ENCODE measurements at places on chromosomes 7 and 10.

- DNase-seq: no peak
Observed at GRCh38 chr7:95925236-95925635, 152.9 kb downstream of the DYNC1I1 start.

DNA sequence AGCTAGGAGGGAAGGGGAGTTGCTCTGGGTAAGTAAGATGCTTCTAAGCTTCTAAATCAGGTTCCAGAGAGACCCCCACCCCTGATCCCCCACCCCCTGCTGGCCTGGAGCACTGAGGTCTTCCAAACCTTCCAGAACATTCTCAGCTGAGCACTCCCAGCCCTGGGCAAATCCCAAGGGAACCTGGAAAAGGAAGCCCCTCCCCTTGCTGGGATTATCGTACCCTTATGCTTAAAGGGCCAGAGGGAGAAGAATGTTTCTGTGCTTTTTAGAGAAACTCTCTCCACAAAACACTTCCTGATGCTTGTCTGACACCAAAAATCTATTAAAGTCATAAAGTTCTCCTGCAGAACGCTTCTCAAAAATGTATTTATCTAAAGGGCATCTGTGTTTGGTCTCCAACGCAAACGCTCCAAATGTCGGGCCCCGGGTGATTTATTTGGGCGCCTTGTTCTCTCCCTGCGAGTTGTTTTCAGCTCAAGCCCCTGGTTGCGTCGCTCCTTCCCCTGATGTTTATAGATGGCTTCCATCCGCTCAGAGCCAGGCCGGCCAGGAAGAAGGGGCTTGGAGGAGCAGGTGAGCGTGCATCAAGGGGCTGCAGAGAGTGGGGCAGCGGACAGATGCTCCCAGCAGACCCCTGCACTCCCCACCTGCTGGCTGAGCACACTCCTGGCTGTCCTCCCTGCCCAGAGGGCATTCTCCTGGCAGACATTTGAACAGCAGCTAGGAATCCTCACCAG is 8.2 kb upstream of the RET start:
- DNase-seq: no peak

DNA sequence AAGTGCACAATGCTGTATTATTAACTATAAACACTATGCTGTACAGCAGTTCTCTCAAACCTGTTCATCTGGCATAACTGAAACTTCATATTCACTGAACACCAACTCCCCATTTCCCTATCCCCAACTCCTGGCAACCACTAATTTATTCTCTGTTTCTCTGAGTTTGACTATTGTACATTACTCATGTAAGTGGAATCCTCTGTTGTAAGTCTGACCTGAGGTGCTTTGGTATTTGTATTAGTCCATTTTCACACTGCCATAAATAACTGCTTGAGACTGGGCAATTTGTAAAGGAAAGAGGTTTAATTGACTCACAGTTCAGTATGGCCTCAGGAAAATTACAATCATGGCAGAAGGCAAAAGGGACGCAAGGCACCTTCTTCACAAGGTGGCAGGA is 266.3 kb downstream of the PPP1R3A start:
- no peak for DNase-seq

GRCh38 chr7:51263631-51264484 is 52.8 kb downstream of the COBL start:
- no peak for DNase-seq

DNA sequence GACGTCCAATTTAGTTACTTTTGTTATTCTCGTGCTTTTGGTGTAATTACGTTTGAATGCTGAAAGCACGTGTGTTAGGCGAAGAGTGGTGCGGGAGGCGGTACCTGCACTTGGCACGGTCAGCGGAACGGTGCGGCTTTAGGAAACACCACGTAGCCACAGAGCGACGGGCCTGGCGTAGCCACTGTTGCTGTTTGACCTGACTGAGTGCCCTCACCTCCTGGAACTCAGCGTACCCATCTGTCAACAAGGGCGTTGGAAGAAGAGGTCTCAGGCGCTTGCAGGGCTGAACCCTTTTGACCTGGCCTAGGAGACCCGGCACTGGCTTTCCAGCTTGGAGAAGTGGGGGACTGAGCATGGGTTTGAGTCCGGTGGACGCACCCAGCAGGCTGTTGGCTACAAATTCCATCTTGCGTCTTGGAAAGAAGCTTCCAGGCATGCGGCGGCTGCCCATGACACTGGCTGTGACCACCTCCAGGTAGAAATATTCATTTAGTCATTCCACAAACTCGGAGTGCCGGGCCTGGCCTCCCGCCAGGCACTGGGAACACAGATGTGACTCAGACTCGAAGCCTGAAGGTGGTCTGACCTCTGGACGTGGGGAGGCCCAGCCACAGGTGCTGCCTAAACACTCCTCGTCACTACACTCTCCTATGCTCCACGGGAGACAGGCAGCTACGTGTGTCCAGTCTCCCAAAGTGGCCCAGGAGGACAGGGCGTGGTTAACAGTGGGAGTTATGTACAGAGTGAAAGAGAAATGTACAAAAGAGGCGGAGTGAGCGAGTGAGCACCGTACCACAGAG is 22.2 kb downstream of the FAM20C start:
- DNase-seq: no peak

- DNase-seq: no peak
Observed at GRCh38 chr7:130841416-130841815, 107.4 kb upstream of the KLF14 start.

DNA sequence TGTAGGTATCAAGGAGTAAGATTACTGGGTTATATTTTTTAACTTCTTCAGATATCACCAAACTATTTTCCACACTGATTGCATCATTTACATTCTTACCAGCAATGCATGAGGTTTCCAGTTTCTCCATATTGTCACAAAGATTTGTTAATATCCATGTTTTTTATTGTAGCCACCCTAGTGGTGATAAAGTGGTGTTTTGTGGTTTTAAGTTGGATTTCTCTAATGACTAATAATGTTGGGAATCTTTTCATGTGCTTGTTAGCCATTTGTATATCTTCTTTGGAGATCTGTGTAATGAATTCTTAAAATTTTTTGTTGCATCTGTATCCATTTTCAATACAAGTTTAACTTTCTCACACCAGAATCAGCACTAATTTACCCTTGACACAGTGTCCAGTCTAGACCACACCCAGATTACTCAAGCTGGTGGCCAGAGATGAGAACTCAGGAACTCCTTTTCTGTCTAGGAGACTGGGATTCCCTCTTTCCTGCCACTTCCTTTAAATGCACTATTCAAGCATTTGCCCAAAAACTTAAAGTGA is 67.0 kb upstream of the PLXDC2 start:
- DNase-seq: no peak

DNA sequence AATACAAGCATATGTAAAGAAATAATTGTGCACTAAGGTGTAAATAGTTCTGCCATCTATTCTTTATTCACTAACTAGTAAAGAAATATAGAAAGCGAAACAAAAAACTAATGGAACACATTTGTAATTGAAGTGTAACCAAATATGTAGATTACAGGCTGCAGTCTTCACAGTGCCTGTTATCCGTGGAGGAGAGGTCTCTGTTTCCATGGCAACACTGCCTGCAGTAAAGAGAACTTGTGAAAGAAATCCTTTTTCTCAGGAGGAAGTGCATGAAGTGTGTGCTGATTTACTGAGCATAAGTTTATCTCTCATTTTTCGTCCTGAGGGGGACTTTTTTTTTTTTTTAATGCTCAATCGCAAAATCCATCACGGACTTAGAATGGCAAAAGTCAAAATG is 102.5 kb downstream of the APBB1IP start:
- DNase-seq: no peak

DNA sequence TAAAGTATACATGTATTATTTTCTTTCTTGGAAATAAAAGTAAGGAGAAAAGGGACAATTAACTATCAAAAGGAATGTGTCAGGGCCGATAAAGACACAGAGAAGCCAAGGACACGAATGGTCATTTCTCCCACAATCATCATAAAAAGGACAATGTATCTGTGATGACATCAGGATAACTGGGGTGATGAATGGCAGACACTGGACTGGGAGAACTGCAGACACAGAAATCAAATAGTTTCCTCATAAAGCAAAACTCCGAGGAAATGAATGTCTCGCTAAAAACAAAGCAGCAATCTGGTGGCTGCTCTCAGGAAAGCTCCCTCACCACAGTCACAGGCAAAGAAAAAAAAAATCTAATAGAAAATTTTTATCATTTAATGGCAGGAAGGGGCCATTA is 69.3 kb upstream of the NPY start:
- no peak for DNase-seq

GRCh38 chr10:124741281-124741921 is 2.8 kb downstream of the FAM53B start:
- no peak for DNase-seq

GRCh38 chr10:47339759-47340607 is 8.2 kb upstream of the RBP3 start:
- DNase-seq: no peak

GRCh38 chr7:159040912-159041711 is 103.6 kb downstream of the VIPR2 start:
- no peak for DNase-seq

DNA sequence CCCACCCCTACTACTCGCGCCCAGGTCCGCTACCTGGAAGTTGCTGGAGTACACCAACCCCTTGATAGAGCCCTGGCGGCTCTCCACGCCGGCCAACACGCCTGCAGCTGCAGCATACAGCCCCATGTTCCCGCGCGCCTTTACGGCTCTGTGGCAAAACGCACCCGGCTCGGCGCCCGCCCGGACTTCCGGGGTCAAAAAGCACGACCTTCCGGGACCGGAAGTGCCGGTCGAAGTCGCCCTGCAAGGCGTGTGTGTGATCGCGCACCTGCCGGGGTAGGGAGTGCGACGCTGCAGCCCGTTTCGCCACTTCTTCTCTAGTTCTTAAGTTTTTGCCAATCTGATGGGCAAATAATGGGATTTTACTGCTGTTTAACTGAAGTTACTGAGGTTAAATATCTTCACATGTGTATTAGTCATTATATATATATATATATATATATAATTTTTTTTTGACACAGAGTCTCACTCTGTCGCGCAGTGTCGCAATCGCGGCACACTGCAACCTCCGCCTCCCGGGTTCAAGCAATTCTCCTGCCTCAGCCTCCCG is at the start of gene NSUN5:
Gene NSUN5 (minus strand): TSS at position 162 of the 550 bp plus-strand sequence. CDS start 36 bp downstream, at position 126.
- DNase-seq: peak; percentile 33

DNA sequence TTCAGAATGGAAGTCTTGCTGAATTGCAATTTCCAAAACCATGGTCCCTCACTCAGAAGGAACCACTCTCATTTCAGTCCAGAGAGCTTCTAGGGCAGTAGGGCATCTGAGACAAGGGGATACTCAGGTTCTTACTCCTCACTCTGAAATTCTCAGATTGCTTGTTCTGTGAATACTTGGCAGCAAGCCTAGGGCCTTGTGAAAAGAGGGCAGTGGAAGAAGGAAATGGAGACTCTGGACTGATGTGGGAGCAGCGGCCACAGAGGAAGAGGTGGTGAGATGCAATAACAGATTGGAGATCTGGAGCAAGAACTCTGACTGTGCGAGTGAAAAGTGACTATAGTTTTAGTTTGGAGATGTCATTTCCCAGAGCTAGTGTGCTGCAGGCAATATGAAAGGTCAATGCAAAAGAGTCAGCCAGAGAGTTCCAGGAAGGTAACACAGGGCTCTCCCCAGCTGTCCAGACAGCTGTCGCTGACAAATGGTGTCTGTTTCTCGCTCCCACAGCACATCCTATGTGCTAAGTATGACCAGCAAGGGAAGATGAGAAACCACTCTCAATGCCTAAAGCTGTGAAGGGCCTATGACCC is 291.6 kb upstream of the KIAA1217 start:
- DNase-seq: no peak

- no peak for DNase-seq
Observed at GRCh38 chr7:35797311-35797710, 3.5 kb upstream of the SEPTIN7 start.

DNA sequence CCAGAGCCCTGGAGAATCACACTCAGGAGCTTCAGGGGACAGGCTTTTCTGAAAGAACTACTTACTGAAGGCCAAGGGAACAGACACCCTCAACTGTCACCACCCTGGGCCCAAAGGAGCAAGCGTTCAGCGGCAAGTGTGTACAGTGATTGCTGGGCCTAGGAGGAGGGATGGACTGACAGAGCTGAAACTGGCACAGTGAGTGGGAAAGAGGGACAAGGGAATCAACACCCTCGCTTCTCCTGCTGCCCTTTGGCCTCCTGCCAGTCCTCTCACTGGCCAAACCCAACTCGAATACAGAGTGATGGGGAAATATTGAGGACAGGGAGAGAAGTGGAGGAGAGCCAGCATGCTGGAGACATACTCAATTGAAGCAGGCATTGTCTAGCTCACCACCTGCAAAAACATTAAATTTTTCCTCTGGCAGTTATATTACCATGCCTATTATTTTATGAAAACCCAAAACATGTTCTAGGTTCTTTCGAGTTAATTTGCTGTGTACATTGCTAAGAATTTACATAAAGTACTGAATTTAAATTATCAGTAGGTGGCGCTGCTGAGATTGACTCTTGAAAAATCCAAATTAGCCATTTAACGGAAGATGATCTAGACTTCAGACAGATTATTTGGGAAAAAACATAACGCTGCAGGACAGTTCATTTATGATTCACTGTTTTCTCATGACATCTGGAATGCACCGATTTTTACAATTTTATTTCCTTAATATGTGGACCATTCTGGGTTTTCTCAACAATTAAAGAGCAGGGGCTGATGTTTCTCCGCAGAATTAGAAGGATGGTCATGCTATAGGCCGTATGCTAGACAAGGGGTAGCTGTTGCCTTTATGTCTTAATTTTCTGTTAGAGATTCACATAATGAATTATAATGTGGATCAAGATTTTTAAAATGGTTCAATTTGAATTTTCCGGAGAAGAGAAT is 14.7 kb upstream of the TMEM236 start:
- no peak for DNase-seq

DNA sequence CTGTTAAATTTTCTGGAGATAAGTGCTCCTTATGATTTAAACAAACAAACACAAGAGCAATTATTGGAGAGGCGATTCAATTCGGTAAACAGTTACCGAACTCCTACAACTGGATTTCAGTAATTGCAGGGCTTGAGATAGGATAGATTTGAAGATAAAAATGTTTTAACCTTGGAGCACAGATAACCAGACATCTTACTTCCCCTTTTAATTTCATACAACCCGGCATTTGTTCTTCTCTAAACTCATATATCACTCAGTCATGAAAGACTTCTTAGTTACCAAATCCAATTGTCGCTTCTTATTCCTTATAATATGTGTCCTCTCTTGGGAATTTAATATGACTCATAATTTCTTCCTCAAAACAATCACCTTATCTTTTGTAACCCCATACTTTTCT is 235.9 kb upstream of the CSTF2T start:
- no peak for DNase-seq

DNA sequence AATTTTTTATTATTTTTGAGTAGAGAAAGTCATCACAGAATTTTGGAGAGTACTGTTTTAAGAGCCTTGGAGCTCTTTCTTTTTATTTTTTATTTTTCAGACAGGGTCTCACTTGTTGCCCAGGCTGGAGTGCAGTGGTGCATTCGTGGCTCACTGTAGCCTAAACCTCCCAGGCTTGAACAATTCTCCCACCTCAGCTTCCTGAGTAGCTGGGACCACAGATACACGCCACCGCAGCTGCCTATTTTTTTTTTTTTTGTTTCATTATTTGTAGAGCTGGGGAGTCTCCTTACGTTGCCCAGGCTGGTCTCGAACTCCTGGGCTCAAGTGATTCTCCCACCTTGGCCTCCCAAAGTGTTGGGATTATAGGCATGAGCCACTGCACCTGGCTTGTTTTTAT is 10.6 kb downstream of the CPA4 start:
- DNase-seq: no peak
